Central memory CD4-positive, alpha-beta T cell (primary cell): ENCODE measurements at places on chromosomes 12 and 14.
A peak's percentile ranks its signal among the peaks of the same experiment; 100 is the strongest.

GRCh38 chr14:50762931-50763300 is 68.0 kb downstream of the NIN start:
- DNase-seq = no peak

- no peak for DNase-seq
These were observed 136.1 kb downstream of the GCH1 start for GRCh38 chr14:54766276-54767138.

DNA sequence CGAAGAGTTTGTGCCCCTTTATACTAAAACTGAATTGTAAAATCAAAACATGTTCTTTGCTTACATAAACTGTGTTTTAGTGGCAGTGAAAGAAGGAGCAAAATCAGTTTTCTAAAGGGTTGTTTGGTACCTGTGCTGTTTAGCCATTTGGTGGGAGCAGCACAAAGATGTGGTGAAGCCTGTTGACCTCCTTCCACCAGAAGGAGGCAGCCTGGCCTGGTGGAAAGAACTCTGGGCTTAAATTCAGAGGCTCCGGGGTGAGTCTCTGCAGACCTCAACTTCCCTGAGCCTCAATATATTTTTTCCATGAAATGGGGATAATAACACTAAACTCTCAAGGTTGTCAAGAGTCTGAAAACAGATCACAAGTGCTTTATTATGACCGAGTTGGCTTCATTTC is 502.5 kb downstream of the VRK1 start:
- peak; percentile 7 for DNase-seq

- DNase-seq = no peak
These were observed 115.4 kb downstream of the DUSP6 start for GRCh38 chr12:89236748-89237383.

GRCh38 chr14:92888896-92889295 is 34.1 kb upstream of the CHGA start:
- DNase-seq = no peak

- no peak for DNase-seq
These were observed 1.2 kb upstream of the BMAL2 start for GRCh38 chr12:27331291-27331926.

GRCh38 chr14:32813401-32813800 is 125.3 kb upstream of the NPAS3 start:
- DNase-seq = no peak

DNA sequence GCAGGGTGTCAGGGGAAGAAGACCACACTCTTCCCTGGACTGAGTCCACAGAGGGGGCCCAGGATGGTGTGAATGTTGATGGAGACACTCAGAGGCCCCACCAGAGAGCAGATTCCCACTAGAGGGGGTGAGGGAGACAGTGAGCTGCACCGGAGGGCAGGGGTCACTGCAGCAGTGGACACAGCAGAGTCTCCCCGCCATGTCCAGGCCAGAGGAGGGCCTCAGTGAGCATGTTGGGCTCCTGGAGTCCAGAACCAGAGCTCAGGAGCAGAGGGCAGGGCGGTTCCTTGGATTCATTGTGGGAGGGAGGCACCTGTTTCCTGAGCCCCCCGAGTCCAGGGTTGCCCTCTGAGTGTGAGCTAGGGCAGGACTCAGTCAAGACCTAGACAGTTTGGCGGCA is 1.8 kb upstream of the KRT82 start:
- no peak for DNase-seq

DNA sequence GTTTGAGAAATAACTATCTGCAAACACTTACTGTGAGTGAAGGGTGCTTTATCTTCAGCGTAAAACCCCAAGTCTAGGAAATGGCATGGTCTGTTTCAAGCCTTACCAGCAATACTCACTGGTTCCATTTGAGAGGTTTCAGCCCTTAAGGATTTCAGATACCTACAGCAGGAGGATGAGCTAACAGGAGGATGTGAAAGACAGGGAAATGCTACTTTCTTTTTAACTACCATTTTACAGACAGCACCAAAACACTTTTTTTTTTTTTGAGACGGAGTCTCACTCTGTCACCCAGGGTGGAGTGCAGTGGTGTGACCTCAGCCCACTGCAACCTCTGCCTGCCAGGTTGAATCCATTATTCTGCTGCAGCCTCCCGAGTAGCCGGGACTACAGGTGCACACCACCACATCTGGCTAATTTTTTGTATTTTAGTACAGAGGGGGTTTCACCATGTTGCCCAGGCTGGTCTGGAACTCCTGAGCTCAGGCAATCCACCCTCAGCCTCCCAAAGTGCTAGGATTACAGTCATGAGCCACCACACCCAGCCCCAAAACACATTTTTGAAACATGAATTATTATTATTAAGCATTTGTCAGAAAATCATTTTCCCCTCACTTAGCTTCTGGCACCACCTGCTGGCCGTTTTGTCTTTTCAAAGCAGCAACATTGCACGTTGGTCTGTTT is 4.6 kb downstream of the MTRFR start:
- peak; percentile 51 for DNase-seq

DNA sequence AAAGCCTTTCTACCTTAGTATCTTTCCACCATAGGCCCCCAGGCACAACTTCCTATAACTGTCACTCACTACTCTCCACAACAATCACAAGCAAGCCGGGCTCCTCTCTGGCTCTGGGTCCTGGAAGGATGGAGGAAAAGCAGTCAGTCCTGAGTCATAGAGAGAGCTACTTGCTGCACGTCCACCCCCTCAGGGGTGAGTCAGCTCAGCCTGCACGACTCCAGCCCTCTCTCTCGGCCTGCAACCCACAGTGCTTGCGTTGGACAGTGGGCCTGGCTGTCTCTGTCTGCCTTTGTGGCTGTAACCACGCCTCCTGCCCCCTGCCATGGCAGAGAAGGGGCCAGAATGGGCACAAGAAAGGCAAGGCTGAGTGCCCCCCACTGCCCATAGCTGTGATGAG is 154.1 kb upstream of the FKBP4 start:
- DNase-seq = no peak

DNA sequence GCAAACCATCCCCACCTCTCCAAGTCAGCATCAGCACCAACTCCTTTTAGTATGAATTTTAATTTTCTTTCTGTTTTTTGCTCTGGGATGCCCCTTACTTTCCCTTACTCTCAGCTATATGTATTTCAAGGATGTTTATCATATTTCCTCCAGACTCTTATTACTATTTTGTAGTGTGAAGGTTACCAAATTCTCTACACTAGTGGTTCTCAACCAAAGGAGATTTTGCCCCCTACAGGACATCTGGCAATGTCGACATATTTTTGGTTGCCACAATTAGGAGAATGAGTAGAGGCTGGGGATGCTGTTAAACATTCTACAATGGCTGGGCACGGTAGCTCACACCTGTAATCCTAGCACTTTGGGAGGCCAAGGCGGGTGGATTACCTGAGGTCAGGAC is 29.1 kb upstream of the SOS2 start:
- DNase-seq = peak; percentile 19

- DNase-seq = no peak
These were observed 1.3 kb upstream of the RD3L start for GRCh38 chr14:103943673-103944072.

- DNase-seq = no peak
These were observed 18.1 kb downstream of the C12orf75 start for GRCh38 chr12:105348561-105348960.

DNA sequence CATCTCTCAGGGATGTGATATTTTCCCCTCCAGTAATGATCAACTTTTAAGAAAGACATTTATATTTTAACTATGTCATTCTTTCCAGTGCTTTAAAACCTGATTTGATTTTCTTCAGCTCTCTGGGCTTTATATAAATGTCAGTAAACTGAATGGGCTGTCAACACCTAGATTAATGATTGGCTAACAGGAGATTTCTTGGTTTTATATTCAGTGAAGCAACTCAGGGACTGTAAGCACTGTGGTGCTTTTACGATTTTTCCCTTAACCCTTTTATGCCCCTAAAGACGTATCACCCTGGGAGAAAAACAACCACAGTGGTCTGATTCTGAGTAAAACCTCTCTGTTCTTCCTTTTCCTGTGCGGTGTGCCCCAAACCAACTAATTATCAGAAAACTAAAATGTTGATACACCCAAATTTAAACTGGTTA is 38.0 kb downstream of the PTGER2 start:
- peak; percentile 69 for DNase-seq

DNA sequence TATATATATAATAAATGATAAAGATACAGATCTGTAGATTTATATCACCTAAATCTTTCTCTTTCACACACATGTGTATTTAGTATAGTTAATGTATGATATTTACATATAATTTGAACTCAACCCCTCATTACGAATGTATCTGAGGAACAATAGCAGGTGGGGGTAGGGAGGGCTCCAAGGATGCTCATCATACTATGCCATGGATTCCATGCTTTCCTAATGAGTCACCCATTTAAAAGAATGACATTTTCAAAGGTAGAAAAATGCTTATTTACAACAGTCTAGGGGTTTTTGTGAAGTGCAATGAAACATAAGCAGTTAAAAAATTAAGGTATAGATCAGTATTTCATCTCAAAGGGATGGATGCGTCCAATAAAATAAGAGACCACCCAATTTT is 181.6 kb downstream of the SOX5 start:
- no peak for DNase-seq

DNA sequence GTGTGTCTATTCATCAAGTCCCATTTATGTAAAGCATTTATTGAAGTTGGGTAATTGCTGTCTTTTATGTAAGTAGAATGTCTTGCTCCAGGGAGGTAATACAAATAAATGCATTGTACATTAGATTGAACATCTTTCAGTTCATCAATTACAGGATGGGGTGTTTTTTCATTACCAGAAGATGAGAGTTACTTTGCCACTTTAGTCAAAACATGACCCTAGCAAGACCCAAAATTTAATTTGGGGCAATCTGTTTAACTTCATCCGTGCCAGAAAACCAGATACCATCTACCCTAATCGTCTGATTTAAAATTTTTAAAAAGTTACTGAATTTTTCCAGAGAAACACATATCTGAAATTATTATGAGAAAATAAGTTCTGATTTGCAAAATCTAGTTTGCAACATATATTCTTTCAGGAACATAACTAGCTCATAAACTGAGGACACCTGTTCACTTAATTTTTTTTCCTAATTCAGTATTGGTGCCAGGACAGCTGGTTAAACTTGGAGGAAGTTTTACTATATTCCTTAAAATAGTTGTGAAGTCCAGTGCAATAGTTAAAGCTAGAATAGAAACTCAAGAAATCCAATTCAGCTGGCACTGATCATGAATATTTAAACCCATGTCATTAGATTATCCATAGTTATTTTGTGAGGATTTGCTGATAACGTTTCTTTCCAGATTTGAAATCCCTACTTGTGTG is 114.5 kb downstream of the SRGAP1 start:
- no peak for DNase-seq

- DNase-seq = no peak
These were observed 395.0 kb downstream of the EGLN3 start for GRCh38 chr14:33555710-33556350.

GRCh38 chr12:4918950-4919660 is 9.4 kb downstream of the KCNA1 start:
- DNase-seq = no peak

DNA sequence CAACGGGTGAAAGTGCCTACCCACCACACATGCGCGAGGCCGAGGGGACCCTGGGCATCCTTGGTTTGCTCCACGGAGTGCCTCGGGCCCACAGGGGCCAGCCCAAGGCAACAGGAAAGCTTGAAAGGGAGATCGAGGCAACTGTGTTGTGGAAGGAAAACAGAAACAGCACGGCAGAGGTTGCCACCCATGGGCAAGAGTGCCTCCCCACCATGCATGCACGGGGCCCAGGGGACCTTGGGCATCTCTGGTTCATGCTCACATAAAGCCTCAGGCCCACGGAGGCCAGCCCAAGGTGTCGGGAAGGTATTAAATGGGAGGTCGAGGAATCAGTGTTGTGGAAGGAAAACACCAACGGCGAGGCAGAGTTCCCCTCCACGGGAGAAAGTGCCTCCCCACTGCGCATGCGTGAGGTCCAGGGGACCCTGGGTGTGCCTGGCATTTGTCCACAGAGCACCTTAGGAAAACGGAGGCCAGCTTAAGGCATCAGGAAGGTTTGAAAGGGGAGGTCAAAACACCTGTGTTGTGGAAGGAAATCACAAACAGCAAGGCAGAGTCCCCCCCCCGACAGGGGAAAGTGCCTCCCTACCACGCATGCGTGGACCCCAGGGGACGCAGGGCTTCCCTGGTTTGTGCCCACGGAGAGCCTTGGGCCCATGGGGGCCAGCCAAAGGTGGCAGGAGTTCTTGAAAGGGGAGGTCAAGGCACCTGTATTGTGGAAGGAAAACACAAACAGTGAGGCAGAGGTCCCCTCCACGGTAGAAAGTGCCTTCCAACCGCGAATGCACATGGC is 367.3 kb downstream of the ALG10 start:
- no peak for DNase-seq

GRCh38 chr12:57759360-57759980 is 4.6 kb downstream of the MARCHF9 start:
- peak; percentile 47 for DNase-seq

- no peak for DNase-seq
These were observed 11.0 kb downstream of the CNOT2 start for GRCh38 chr12:70254225-70254624.

GRCh38 chr14:83164016-83164415 is 1630.4 kb upstream of the SEL1L start:
- DNase-seq = no peak

GRCh38 chr12:49253033-49253623 is 11.8 kb upstream of the TUBA1C start:
- DNase-seq = no peak

GRCh38 chr12:11576104-11576503 is 73.4 kb upstream of the ETV6 start:
- DNase-seq = no peak

- no peak for DNase-seq
These were observed 1149.1 kb downstream of the VRK1 start for GRCh38 chr14:97946240-97946639.

- no peak for DNase-seq
These were observed 5.2 kb downstream of the SMIM41 start for GRCh38 chr12:52084491-52085231.

GRCh38 chr12:62922539-62922938 is 12.4 kb downstream of the PPM1H start:
- no peak for DNase-seq

- no peak for DNase-seq
These were observed 22.2 kb upstream of the HSPB8 start for GRCh38 chr12:119156401-119157044.

DNA sequence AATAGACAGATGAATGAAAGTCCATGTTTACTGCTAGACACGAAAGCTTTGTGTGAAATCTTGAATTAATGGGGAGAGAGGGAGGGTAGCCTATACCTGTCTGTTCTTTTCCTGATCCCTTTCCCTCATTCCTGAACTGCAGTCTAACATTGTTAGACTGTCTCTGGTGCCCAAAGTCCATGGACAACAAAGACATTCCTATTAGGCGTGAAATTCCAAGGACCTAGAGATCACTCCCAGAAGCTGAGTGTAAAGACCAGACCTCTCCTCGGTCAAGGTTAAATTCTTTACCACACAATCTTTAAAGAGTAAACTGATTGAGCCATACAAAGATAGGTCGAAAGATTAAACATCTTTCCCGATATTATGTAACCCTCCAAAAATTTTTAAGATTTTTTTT is 270.7 kb upstream of the GARIN2 start:
- no peak for DNase-seq

GRCh38 chr12:3951380-3952135 is 78.4 kb upstream of the PARP11 start:
- DNase-seq = no peak
